Left renal pelvis (tissue), 4 donors: ENCODE measurements at places on chromosomes 2 and 18. TPM values are rescaled to one million over a fixed set of nuclear protein-coding genes. Genes with fewer than 3 reads are reported as not detected.

DNA sequence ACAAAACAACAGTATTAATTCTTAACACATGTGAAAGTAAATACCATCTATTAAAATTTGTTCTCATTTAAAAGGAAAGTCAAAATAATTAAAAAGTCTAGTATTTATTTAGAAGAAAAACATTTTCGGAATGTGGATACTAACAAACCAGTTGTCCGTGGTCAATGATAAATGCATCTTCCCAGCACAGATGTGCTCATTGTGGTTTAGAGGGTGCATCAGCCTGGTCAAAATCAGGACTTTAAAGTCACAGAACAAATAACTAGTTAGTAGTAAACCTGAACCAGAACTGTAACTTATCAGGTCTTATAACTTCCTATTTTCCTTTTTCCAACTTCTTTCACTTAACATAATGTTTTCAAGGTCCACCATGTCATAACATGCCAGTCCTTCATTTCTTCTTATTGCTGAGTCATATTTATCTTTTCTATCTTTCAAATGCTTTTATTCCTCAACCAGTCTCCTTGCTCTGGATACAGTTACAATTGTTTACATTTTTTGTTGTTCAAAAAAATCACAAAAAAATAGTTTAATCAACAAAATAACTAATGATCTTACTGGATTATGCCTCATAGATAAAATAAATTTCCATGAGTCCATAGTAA is 55.8 kb downstream of the ID2 start:
- no peak for DNase-seq

- no peak for DNase-seq
These were observed 44.2 kb downstream of the CEP192 start for GRCh38 chr18:13035249-13035914.

GRCh38 chr2:198356157-198356556 is 551.8 kb downstream of the PLCL1 start:
- DNase-seq: no peak

DNA sequence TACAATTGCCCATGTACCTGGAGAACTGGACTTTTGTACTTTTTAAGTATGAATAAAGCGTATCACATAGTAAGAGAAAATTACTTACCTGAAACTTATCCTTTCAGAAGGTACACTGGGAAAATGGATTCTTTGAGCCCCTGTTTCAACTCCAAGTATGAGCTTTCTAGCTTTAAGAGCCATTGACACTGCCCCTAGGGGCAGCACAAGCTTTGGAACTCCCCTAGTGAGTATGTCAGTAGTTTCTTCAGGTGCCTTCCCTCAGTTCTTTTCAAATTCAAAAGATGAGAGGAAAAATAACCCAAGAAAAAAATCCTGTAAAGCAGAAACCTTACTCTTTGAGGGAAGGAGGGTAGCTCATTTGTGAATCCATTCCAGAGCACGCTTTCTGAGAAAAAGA is 124.1 kb downstream of the MEMO1 start:
- DNase-seq: no peak

DNA sequence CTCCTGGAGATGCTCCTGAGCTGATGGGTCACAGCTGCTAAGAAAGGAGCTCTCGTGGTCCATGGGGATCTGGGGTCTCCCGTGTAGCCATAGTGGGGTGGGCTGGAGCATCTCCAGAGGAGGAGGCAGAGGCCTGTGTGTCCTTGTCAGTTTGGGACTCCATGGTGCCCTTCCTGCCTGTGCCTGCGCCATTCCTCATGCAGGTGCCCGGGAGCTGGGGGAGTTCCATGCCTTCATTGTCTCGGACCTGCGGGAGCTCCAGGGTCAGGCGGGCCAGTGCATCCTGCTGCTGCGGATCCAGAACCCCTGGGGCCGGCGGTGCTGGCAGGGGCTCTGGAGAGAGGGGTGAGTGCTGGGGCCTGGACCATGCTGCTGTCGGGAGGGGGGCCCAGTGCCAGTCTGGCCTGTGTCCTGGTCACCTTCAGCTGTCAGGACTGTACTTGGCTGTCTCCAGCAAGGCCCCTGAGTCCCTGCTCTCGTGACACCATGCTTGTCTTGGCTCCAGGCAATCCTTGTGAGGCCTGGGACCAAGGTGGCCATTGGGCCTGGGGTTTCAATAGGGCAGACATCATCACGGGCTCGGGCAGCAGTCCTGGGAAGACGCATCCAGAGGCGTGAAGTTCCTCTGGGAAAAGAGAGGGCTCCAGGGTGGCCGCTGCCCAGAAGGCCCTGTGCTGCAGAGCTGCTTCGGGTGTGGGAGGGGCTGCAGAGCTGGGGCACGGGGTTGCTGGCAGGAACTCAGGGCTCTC is 7.3 kb downstream of the CAPN10 start:
- DNase-seq: no peak

- no peak for DNase-seq
These were observed 330.7 kb downstream of the PDE11A start for GRCh38 chr2:177741866-177742265.

- DNase-seq: no peak
These were observed 14.6 kb upstream of the ALPP start for GRCh38 chr2:232363784-232364615.

DNA sequence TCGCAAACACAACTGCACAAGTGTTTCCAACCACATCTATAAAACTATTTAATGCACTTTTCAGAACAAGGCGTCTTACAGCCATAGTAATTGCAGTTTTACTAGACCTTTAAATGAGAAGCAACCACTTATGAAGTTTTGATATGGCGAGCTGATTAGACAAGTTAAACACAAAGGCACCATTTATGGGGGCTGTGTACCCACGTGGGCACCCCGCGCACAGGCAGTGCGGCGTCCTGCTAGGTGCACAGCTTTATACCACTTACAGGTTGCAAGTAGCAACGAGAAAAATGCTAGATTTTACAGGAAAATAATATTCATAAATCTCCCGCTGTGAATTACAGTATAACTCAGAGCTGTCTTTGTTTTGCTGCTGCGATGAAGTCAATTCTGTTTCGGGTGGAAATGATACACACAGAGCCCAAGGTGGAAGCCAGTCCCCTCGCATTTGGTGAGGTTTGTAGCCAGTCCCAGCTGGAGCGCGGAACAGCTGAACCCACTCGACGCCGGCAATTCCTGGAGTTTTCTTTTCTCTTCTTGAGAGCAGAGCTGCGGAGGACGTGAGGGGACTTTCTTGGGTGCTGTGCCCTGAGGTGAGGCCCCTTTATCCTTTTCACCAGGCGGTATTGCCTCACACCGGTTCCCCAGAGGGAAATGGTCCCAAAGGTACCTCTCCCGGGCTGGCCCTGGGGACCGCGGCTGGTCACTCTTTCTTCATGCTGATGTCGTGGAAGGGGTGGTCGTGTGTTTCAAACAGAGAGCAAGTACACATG is 76.7 kb downstream of the PTGR3 start:
- DNase-seq: no peak

Gene POTEI
- not detected for polyA plus RNA-seq

Gene C1GALT1C1L
- polyA plus RNA-seq: 2.0 TPM
